Fibroblast of skin of right quadriceps (primary cell): ENCODE measurements at places on chromosomes 12 and 14.

DNA sequence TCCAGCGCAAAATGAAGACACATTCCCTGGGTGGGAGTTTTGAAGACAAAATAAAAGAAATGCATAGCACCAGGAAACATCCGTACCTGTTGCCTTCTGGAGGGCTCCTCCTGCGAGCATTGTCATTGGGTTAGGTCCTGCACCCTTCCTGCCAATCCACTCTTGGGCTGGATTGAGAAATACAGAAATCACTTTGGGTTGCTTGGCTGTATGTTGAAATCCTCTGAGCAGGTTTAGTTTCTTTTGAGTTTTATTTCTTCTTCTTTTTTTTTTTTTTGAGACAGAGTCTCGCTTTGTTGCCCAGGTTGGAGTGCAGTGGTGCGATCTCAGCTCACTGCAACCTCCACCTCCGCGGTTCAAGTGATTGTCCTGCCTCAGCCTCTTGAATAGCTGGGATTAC, 67.6 kb downstream of the ARF6 start:
- no peak for DNase-seq

DNA sequence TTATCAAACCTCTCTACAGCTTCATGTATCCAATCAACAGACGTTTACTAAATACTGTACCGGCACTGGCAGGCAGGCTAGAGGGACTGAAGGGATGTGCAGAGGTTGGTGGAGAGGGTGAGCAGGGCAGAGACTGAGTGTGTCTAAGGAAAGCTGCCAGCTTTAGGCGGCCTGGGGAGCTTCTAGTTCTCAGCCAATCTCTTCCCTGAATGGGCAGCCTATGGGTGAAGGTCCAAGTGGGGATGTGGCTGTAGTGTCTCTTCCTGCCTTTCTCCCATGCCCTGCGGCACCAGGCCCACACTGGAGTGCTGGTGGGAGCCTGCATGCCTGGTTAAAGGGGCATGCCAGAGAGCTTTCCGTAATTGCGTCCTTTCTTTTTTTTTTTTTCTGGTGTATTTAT, 239.8 kb downstream of the CACNA1C start:
- DNase-seq, result no peak

DNA sequence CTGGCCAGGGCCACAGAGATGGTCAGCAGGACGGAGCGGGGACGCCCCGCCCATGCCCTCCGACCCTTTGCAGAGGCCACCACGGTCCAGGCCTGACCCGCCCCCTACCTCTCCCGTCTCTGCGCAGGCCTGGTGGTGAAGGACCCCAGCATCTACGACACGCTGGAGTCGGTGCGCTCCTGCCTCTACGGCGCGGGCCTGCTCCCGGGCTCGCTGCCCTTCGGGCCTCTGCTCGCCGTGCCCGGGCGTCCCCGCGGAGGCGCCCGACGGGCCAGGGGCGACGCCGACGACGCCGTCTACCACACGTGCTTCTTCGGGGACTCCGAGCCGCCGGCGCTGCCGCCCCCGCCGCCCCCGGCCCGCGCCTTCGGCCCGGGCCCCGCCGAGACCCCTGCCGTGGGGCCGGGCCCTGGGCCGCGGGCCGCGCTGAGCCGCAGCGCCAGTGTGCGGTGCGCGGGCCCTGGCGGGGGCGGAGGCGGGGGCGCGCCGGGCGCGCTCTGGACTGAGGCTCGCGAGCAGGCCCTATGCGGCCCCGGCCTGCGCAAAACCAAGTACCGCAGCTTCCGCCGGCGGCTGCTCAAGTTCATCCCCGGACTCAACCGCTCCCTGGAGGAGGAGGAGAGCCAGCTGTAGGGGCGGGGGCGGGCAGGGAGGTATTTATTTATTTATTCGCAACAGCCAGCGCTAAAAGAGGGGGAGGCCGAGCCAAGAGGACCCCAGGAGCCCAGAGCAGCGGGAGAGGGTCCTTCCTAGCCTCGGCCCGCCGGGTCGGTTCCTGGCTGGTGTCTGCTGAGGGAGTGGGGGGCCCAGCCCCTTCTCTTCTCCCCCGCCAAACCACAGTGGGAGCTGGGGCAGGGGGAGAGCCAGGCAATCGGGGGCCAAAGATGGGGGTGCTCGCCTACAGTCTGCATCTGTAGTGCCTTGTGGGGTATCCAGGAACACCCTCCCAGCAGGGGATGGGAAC, 8.1 kb downstream of the TAMALIN start:
- no peak for DNase-seq

DNA sequence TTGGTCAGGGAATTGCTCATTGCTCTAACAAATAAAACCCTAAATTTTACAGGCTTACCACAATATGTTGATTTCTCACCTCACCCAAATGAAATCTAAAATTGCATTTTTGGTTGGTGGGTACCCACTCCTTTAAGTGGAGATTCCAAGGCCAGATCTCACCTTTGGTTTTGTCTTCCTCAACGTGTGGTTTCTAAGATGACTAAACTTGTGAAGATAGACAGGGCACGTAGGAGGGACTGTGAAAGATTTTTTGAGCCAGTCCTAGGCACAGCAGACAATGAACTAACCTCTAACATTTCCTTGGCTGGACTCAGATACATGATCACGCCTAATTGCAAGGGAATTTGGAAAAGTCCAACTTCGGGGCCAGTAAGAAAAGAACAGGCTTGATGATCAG, 1003.9 kb downstream of the FLRT2 start:
- DNase-seq, result no peak

- no peak for DNase-seq
These were observed 29.6 kb downstream of the SMUG1 start for GRCh38 chr12:54159140-54159539.

DNA sequence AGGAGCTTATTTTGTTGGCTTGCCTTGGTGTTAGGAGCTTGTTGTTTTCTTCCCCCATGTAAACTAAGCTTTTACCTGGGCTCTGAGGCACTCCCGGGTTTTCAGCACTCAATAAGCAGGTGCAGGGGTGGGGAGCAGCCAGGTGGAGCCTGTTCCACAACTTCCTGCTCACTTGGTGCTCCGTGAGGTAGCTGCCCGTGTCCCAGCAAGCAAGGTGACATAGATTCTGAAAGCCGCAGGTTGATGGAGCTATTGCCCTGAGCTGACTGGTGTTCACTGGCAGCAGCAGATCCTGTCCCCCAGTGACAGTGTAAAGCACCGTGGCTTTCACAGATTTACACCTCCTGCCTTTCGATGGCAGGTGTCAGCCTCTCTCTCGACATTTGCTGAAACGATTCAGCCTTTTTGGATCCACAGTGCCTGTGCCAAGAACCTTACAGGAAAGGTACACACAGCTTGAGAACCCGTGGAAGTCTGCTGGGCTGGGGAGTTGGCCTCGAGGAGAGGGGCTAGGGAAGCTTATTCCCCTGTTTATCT, 295.7 kb upstream of the FKBP4 start:
- DNase-seq, result no peak

GRCh38 chr12:80101126-80101525, 1.8 kb downstream of the OTOGL start:
- peak; percentile 55 for DNase-seq

- DNase-seq, result no peak
These were observed 151.8 kb downstream of the UNC79 start for GRCh38 chr14:93582516-93582915.

DNA sequence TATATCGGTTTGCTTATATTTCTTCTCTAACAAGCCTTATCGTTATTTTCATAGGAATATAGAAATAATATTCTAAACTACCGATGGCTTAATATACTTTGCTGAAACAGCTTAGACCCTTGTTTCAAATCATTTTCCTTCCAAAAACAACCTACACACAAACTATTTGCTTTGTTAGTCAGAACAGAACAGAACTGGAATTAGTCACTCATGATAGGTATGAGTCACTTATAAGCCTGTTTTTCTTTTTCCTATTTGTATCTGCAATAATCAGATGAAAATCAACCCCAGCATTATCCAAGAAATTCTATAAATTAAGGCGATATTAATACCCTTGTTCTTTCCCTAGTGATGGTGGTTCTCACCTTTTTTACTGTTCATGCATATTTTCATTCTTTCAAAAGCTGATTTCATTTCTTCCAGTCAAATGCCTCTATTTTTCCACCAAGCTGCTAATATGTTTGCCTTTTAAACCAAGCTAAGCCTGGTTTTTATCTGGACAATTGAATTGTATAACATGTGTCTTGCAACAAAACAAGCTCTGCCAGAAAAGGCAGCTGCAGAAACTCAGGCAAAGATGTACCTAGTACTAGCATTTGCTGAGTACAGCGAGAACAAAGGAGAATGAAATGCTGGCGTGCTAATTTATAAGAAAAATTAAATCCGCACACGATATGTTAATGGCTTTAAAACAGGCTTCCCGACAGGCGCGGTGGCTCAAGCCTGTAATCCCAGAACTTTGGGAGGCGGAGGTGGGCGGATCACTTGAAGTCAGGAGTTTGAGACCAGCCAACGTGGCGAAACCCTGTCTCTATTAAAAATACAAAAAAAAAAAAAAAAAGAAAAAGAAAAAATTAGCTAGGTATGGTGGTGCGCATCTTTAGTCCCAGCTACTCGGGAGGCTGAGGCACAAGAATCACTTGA, 1418.2 kb downstream of the AACS start:
- DNase-seq, result peak; percentile 13

GRCh38 chr12:49198431-49199155, 9.7 kb upstream of the TUBA1A start:
- peak; percentile 93 for DNase-seq

GRCh38 chr12:52806821-52807543, 6.9 kb downstream of the KRT4 start:
- no peak for DNase-seq

DNA sequence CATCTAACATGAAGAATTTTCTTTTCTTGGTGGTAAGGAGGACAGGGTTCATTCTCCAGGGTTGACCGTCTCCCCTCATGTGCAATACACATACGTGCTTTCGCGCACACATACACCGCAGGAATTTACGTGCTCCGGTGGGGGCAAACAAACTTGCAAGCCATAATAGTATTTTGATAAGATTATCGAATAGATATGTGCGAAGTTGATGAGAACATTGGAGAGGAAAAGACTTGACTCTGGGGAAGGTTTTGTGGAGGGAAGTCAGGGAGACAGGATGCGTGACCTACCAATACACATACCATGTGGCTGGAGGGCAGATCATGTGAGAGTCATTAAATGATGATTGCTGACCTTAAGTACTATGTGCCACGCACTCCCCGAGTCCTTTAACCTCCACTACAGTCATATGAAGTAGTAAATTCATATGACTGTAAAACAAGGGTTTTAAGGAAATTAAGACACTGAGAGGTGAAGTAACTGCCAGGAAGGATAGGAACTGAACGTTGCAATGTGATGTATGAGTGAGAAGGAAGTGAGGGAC, 921 bp downstream of the RAD51B start:
- DNase-seq, result peak; percentile 34

- DNase-seq, result peak; percentile 46
These were observed 46.3 kb upstream of the FBXO21 start for GRCh38 chr12:117236456-117237001.

DNA sequence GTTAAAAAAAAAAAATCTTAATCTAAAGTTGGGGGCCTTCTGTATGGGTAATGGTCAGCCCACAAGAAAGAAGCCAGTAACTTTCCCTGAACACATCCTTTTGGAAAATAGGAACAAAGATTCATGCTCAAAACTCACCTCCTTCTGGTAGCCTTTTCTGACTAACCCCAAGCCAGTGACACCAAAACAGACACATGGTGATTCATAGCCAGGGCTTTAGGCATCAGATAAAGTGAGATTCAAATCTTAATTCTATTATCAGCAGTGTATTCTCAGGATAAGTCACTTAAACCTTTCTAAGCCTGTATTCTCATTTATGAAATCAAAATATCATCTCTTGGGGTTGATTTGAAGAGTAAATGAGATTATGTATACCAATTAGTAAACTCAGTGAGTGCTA, 4.9 kb downstream of the ATP5MC2 start:
- DNase-seq, result no peak

GRCh38 chr12:123096741-123097140, 54.1 kb downstream of the PITPNM2 start:
- DNase-seq, result no peak

DNA sequence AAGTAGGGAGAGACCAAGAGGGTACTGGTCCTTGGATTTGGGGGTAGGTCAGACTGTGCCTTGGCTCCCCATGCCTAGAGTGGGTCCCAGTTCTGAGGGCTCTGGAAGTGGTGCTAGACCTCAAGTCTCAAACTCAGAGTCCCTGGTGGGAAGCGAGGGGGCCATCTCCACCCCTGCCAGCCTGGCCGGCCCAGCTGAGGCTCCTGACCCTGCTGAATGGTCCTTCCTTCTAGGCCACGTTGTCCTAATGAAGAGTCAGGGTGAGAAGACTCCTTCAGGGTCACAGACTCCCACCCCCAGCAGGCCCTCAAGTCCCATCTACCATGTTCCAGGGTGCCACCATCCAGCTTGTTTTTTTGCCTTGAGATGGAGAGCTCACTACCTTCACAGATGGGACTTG, 12.9 kb downstream of the SERPINA6 start:
- no peak for DNase-seq

DNA sequence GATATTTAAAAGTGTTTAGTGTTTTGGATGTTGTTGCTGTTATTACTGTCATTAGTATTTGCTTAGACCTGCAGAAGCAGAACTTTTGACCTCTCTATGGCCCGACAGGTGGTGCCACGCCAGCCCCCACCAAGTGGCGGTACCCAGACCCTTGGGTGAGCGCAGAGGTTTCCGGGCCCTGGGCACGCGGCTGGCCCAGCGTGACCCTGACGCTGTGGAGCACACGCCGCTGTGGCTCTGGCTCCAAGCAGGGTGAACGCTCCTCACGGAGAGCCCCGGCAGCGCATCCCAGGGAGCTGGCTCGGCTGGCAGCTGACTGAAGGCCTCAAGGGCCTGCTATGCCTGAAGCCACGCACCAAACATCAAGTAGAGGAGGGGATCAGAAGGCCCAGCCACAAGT, 22.6 kb downstream of the SLC25A47 start:
- DNase-seq, result no peak

DNA sequence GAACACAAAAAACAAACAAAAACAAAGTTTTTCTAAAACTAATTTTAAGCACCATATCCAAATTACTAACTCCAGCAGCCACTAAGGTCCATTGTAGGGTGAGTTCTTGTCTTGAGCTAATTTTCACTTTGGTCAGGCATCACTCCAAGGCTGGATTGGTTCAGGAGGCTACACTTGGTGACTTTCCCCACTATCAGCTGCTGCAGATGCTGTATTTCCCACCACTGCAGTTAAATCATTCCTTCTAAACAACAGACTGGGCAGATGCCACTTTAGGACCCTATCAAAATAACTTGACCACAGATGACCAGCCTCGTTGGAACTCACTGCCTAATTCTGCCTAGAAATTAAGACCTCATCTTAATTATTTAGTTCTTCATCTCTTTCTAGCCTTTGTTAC, 140.5 kb downstream of the SLC16A7 start:
- DNase-seq, result no peak

DNA sequence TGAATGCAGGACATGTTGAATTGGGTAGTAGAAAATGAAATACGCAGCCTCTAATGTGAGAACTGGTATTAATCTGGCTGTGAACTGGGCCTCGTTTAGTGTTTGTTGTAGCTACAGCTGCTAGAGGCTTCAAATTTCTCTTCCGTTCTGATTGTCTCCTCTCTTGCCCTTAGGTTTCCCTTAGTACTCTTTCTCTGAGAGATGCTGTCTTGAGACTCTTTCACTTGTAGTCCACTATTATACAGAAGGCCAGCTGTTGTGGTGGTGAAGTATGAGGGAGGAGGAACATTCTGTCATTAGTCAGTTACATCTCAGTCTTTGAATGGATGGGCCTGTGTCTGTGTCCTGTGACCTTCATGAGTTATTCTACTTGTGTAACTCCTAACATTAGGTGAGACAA, 322.0 kb downstream of the TMTC2 start:
- DNase-seq, result no peak

- no peak for DNase-seq
These were observed 87.5 kb downstream of the LLPH start for GRCh38 chr12:66043035-66043434.

GRCh38 chr12:5745251-5745888, 199.7 kb downstream of the ANO2 start:
- peak; percentile 70 for DNase-seq

GRCh38 chr14:76884853-76885276, 58.7 kb downstream of the LRRC74A start:
- no peak for DNase-seq
